ENCODE measurements at places on chromosomes 11 and 22. TPM values are rescaled to one million over a fixed set of nuclear protein-coding genes. Genes with fewer than 3 reads are reported as not detected.
A peak's percentile ranks its signal among the peaks of the same experiment; 100 is the strongest.

DNA sequence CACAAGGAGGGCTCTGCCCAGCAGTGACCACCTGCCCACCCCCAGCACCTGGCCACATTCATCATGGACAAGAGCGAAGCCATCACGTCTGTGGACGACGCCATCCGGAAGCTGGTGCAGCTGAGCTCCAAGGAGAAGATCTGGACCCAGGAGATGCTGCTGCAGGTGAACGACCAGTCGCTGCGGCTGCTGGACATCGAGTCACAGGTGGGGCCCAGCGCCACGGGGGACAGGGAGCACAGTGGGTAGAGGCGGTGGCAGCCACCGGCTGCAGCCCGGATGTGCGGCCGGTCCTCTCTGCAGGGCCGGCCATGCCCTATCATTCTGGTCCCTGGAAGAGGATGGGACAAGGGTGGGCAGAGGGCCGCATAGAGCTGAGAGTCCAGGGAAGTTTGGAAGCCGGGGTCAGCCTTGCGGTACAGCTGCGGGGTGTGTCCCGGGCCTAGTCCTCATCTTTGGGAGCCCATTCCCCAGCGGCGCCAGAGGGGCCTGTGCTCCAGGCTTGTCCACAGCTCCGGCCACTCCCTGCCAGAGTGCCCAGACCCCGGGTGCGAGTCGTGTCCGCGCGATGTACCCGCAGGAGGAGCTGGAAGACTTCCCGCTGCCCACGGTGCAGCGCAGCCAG, 14.1 kb downstream of the EPS8L2 start:
- no peak for DNase-seq
- H3K4me1 ChIP-seq, result peaks cover 21% of the 10 kb centered on the region
- no peak overlapping the region for H3K4me3 ChIP-seq
- no peaks in the 10 kb centered on the region for H3K36me3 ChIP-seq
- peaks cover 35% of the 10 kb centered on the region for H3K27me3 ChIP-seq
- H3K27ac ChIP-seq, result peak overlapping the region; percentile 71

DNA sequence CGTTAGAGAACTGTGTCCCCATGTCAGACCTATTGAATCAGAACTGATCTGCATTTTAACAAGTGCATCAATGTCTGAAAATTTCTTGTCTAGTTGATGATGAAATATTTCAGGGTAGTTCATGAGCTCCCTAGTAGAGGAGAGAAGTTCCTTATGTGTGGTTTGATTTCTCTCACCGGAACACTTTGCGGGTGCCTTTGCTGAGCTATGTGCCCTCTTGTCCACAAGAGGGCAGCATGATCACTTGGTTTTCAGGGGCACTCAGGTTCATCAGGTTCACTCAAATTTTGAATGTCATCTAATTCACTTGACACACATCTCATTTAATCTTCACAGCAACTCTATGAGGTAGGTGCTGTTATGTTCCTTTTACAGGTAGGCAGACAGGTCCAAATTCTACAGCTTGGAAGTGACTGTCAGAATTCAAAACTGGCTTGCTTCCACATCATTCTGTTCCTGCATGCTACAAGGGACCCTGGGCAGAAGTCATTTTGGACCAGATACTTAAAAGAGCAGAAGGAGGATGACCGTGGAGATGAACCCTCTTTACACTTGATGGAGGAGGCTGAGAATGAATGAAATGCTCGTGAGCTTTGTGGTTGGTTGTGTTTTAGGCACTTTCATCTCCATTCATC, 55.6 kb downstream of the P4HA3 start:
- no peaks in the 10 kb centered on the region for H3K36me3 ChIP-seq
- H3K4me3 ChIP-seq, result no peak overlapping the region
- DNase-seq, result peak; percentile 47
- H3K27ac ChIP-seq, result no peak overlapping the region

- H3K36me3 ChIP-seq, result no peaks in the 10 kb centered on the region
- no peaks in the 10 kb centered on the region for H3K27me3 ChIP-seq
- H3K27ac ChIP-seq, result no peak overlapping the region
Measured at GRCh38 chr22:38861927-38862326, 10.1 kb downstream of the CBX6 start.

GRCh38 chr11:47967577-47968525, 12.5 kb upstream of the PTPRJ start:
- DNase-seq, result no peak
- no peaks in the 10 kb centered on the region for H3K36me3 ChIP-seq
- no peaks in the 10 kb centered on the region for H3K27me3 ChIP-seq

GRCh38 chr22:47206666-47207218, 444.3 kb downstream of the TBC1D22A start:
- no peak for DNase-seq
- H3K4me3 ChIP-seq, result no peak overlapping the region
- H3K4me1 ChIP-seq, result no peaks in the 10 kb centered on the region
- H3K27ac ChIP-seq, result no peak overlapping the region
- H3K36me3 ChIP-seq, result no peaks in the 10 kb centered on the region
- H3K27me3 ChIP-seq, result peaks cover 8% of the 10 kb centered on the region

DNA sequence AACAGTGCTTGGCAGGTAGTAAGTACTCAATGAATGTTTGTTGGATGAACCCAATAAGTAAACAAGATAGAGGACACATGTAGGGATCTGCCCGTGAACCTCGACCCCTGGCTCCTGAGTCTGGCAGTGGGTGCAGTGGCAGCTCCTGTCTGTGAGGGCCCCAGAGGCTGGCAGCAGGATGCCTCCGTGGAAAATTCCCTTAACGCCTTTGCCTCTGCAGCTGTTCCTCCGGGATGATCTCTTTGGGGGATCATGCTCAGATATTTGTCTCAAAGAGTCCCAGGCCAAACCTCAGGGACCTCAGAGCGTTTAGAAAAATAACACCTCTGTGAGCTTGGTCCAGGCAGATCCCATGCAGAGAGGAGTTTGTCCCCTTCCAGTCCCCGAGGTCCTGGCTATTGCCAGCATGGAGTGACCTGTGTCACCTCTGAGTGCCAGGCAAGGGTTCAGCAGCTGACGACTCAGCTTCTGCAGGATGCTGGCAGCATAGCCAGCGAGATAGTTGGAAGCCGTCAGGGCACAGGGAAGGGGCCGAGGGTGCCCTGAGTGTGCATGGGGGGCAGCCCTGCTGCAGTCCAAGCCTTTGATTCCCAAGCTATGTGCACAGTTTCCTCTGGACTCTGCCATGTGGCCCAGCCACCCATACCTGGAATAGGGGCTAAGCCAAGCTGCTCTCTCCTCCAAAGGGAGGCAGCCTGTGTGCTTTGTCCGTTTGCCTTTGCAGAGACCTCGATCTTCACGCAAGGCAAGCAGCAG, 613 bp upstream of the MCHR1 start:
- no peak overlapping the region for H3K4me3 ChIP-seq
- DNase-seq, result no peak
- H3K36me3 ChIP-seq, result no peaks in the 10 kb centered on the region
- H3K4me1 ChIP-seq, result peaks cover 20% of the 10 kb centered on the region

DNA sequence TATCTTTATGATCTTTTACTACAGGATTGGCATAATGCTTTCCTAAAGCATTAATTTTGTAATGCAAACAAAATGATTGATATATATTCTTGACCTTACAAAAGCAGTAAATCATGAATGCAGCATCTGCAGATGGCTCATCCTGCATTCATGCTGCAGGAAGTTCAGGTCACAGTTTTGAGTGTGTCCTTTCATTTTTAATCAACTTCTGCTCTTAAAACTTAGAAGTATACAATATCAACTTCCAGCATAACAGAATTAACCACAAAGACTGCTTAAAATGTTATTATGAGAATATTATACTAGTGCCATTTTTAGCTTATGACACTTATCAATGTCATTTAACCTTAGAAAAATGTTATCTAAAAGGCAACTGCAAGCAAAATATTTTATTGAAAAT, 54.0 kb downstream of the SLC36A4 start:
- no peak overlapping the region for H3K27ac ChIP-seq
- no peak overlapping the region for H3K4me3 ChIP-seq
- H3K36me3 ChIP-seq, result no peaks in the 10 kb centered on the region
- no peaks in the 10 kb centered on the region for H3K4me1 ChIP-seq
- H3K27me3 ChIP-seq, result no peaks in the 10 kb centered on the region

GRCh38 chr11:10426475-10426874, 28.6 kb upstream of the AMPD3 start:
- no peaks in the 10 kb centered on the region for H3K36me3 ChIP-seq
- H3K4me1 ChIP-seq, result no peaks in the 10 kb centered on the region
- no peak overlapping the region for H3K27ac ChIP-seq
- no peak for DNase-seq
- H3K27me3 ChIP-seq, result no peaks in the 10 kb centered on the region

DNA sequence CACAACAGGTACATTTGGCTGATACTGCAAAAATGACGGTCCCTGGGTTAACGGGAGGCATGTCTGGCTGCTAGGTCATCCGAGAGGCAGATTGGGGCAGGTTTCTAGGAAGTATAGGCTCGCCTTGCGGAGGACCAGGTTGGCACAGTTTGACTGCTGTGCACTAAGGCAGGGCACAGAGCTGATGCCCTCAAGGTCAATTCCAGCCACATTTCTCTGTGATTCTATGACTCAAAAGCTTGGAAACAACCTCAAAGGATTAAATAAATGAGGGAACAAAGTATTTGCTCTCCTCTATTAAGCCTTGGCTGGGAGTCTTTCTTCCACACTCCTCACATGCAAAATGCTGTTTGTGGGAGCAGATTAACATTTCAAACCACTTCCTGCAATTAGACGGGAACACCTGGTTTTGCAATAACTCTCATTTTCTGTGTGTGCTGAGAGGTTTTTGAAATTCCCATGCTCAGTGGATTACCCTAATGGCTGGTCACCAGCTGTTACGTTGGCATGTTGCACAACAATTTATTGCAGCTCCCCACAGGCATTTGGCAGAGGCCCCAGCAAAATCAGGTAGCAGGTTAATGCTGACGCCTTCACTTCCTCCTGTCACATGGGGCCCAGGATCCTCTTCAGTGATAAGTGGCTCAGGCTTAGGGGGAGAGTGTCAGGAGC, 61.0 kb upstream of the PLET1 start:
- no peaks in the 10 kb centered on the region for H3K36me3 ChIP-seq
- peak; percentile 84 for DNase-seq
- H3K27ac ChIP-seq, result peak overlapping the region; percentile 75

- no peaks in the 10 kb centered on the region for H3K27me3 ChIP-seq
- H3K27ac ChIP-seq, result peak overlapping the region; percentile 49
- DNase-seq, result peak; percentile 82
Measured at GRCh38 chr22:46758867-46759290, 3.6 kb upstream of the TBC1D22A start.

The OR51F2 gene
- not detected for total RNA-seq

The LDHAL6A gene
- total RNA-seq, result not detected

The DGCR2 gene
- 106 TPM for total RNA-seq

The MUC2 gene
- 439 TPM for total RNA-seq

The MALAT1 gene
- 48,028 TPM for total RNA-seq

The P2RX6 gene
- 1.7 TPM for total RNA-seq

All from transverse colon (tissue), 4 donors.